ENCODE measurements at places on chromosomes 4 and X.

- no peak for DNase-seq
Observed at GRCh38 chrX:39762266-39762841, 335.4 kb downstream of the BCOR start.

GRCh38 chr4:143251779-143252178, 67.1 kb downstream of the USP38 start:
- DNase-seq: no peak

- DNase-seq: no peak
Observed at GRCh38 chr4:53907772-53908171, 156.6 kb downstream of the CHIC2 start.

DNA sequence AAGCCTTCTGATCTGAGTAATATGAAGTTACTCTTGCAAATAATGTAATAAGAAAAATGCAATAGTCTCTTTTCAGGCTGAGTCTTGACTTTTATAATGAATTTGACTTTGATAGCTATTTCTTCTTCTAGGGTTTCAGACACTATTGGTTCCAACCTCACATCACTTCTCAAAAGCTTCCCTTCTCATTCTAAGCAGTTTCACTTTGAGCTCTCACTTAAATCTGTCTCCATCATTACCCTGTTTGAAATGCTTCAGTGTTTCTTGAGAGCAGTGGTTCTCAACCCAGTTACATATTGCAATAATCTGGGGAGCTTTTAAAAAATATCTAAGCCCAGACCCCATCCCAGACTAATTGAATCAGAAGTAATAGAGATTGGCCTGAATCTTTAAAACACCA, 40.5 kb upstream of the BMP2K start:
- no peak for DNase-seq

Measured in RWPE2 (cell line).